ENCODE measurements at places on chromosomes 6 and 20.
A peak's percentile ranks its signal among the peaks of the same experiment; 100 is the strongest.

GRCh38 chr20:60804240-60804917 lies 447.7 kb upstream of the CDH4 start:
- DNase-seq = no peak

DNA sequence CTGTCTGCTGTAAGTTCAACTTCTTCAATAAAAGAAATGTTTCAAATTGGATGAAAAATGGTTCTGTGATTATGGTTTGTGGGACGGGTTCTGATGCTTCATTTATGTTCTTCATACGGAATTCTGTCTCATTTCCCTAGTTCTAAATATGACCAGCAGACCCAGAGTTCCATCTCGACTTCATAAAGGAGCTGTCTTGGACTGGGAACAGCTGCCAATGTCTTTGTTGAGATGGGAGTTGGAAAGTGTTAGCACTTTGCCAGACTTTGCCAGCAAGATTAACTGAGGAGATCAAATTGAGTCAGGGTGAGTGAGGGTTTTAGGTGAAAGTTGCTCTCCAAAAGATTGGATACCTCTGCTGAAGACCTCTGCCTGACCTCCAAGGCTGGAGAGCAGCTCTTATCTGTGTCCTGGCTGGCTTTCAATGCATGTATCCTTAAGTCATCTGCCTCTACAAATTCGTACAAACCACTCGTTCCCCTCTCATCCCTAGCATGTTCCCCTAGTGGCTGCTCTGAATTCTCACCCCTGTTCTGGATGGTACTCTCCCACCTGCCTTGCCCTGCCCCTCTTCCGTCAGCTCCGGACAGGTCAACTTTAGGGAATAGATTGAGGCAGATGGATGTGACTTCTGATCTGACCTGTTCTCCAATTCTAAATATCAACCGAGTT lies at the start of gene EFCAB8:
Gene EFCAB8 (plus strand): TSS at position 223 of the 672 bp plus-strand sequence. CDS start 4,870 bp downstream, outside the sequence.
- no peak for DNase-seq

DNA sequence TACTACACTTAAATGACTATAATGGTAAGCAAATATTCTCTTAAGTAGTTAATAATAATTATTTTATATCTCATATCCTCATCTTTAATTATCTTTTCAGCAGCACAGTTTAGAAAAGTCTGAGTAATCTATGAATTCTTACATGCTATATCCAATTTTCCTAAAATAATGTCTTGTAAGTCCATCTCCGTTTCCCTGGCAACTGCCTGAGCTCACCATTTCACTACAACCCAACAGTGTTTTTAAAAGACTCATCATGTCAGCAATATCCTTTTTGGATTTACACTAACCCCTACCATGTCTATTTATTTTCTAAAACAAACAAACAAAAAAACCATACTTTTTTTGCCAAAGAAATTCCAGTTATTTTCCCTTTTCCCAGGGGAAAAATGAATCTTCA lies 859.6 kb downstream of the EYS start:
- DNase-seq = no peak

- DNase-seq = no peak
Observed at GRCh38 chr6:7649037-7649810, 59.2 kb downstream of the SNRNP48 start.

DNA sequence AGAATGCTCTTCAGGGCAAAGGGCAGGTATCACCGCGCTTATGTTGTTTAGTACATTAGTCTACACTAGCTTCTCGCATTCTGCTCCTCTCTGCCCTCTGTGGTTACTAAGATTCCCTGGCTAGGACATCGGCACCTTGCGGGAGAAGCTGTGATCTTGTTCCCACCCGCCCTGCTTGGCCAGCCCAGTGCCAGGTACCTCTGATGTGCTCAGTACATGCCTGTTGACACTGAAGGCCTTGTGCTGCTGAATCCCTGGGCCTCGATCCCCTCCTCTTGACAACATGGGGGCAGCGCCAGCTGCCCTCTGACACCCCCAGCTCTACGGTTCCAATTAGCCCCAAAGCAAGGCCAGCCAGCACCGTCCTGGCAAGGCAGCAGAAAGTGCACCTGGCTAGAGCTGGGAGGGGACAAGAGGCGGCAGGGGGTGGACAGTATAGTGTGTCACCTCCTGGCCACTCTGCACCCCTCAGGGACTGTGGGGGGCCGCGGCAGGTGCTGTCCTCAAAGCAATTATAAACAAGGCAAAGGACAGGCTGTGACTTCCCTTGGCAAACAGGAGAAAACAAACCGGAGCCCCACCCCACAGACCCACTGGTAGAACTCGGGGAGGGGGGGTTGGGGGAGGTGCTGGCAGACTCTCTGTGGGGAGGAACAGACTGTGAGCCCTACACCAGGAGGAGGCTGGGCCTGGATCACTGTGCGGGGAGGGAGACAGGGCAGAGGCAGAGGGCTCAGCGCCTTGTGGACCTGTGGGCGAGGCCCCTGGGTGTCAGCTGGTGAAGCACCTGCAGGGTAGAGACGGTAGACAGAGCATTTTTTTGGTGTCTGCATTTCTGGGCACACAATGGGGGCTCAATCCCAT lies 7.1 kb downstream of the TFEB start:
- peak; percentile 61 for DNase-seq

DNA sequence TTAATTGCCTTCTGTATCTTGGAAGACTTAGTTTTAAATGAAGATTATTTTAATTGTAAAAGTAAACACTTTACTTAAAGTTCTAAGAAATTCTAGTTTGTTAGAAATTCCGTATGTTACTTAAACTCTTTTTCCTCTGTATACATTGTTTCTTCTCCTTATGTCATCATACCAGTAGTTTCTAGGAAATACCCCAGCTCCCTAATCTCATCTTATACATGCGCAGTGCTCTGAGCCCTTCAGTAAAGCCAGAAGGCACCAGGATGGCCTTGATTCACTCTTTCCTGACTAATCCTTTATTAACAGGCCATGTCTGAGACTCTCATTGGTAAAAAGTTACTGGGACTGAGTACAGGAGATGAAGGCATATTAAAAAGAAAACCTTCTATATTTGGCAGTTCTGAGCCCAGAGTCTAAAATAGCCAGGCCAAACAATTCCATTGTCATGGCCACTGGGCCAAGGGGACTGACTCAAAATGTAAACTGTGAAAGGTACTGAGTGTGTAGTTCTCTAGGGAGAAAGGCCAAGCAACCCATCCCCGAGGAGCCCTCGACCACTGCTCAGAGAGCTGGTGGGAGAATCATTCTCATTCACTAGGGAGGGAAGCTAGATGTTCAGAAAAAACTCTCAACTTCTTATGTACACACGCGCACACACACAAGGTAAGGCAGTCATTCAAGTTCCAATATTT lies 25.0 kb downstream of the SLC22A1 start:
- no peak for DNase-seq

DNA sequence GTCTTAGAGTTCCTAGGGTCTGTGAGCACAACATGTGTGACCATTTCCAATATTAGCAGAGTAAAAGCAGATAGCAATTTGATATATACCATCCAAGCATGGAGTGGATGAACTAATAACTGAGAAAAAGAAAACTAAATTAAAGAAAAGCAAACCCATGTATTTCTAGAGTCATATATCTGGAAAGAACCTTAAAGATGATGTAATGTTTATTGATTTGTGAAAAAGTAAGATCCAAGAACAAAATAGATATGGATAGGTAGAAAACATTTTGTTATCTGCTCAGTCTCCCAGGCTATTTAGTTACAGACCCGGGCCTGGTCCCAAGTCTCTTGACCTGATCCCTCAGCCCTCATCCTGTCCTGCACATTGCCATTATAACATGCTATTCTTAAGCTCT lies 526.8 kb downstream of the EPM2A start:
- no peak for DNase-seq

- no peak for DNase-seq
Observed at GRCh38 chr6:141906569-141907080, 226.1 kb upstream of the GJE1 start.

GRCh38 chr6:22298475-22298890 lies 1.6 kb upstream of the PRL start:
- no peak for DNase-seq

DNA sequence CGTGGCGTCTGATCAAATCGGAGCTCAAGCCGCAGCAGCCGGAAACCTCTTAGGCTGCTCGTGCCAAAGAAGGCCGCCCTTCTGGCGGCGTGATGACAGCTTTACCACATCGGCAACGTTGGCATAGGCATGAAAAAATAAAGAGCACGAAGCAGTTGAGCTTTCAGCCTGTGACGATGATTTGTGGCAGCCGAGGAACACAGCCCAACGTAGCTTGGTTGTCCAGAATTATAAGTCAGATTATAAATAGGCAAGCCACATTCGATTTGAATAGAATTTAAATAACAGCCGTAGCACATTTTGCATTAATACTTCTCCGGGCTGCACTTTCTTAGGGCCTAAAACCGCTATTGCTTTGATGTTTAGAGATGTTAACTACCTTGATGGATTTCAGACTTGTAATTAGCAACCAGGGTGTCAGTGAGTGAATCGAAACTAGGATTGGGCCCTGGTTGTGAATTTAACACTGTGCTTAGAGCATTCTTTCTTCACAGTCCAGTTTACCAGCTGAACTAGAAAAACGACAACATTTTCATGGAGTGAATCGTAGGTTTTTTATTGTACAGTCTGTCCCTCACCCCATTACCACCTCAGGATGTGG lies 864 bp upstream of the BCLAF1 start:
- DNase-seq = peak; percentile 75

DNA sequence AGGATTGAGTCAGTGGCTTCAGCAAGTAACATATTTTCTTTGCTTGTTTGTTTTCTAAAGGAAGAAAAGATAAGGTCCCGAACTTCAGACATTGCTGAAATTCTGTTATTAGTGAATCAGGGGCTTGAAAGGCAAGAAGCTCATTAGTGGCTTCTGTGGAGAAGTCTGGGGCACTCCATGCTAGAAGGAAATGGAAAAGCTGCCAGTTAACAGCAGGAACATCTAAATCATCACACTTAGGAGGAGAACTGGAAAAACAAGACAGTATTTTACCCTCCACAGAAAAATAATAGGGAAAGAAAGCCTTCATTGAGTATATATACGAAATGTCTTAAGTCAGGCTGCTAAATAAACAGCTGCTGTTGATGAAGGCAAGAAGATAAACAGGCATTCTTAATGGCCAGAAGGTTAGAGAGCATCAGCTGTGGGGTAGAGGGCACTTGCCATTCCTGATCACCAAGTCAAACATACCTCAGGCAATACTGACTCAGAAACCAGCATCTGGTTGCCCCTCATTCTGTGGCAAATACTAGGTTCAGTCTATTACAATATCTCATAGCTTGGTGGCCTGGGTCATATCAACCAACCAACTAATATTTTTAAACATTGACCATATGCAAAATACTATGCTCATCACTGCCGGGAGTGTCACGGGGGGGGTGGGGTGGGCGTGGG lies 143.2 kb upstream of the TENT5A start:
- DNase-seq = no peak

GRCh38 chr20:21564127-21564773 lies 50.4 kb upstream of the NKX2-2 start:
- DNase-seq = peak; percentile 7

- DNase-seq = no peak
Observed at GRCh38 chr6:3721810-3722621, 29.5 kb downstream of the PXDC1 start.

DNA sequence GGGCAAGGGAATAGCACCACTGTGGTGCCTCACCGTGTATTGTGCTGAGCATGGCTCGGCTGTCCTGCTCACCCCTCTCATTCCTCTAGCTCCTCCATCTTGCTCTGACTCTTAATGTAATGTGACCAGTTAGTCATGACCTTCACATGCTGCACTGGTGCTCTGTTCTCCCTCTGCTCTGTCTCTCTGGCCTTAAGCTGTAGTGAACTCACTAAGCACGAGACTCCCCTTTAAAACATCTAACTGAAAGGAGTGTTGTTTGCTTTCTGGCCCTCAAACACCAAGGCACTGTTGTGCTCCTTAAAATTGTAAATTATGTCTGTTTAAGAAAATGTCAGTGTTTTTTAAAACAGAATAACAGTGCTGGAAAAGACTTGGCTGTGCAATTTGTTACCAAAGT lies 140.4 kb downstream of the HDGFL1 start:
- DNase-seq = no peak

DNA sequence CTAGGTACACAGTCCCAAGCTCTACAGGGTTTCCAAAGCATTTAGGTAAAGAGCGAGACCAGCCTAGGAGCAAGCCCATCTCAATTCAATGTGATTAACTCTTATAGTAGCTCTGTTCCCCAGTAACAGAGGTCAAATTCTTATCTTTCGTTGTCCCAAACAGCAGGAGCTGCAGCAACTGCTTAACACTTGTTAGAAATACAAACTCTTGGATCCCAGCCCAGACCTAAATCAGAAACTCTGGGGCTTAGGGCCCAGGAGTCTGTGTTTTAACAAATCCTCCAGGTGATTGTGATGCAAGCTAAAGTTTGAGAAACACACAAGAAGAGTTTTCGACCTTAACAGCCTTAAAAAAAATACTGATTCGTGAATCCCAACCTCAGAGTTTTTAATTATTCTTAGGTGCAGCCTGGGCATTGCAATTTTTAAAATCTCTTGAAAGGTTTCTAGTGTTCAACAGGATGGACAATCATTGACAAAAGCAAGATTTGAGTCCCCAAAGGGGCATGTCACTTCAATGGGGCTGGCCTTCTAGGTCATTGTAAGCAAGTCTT lies 127.4 kb upstream of the HCRTR2 start:
- no peak for DNase-seq

GRCh38 chr6:167778497-167779128 lies 48.1 kb upstream of the AFDN start:
- DNase-seq = no peak

DNA sequence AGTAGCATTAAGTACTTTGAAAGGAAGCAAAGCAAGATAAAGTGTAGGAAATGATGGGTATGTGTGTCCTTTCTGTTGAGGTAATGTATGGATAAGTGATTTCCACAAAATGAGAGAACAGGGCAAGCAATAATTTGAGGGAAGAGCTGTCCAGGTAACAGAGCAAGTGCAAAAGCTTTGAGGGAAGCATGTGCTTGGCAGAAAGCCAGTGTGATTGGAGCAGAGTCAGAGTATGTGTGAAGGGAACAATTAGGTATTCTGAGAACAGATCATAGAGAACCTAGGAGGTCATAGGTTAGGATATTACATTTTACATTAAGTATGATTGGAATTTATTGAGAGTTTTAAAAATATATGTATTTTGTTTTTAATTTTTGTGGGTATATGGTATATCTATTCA lies 30.2 kb upstream of the MAN1A1 start:
- DNase-seq = no peak

GRCh38 chr6:12504325-12504966 lies 212.1 kb upstream of the PHACTR1 start:
- no peak for DNase-seq

DNA sequence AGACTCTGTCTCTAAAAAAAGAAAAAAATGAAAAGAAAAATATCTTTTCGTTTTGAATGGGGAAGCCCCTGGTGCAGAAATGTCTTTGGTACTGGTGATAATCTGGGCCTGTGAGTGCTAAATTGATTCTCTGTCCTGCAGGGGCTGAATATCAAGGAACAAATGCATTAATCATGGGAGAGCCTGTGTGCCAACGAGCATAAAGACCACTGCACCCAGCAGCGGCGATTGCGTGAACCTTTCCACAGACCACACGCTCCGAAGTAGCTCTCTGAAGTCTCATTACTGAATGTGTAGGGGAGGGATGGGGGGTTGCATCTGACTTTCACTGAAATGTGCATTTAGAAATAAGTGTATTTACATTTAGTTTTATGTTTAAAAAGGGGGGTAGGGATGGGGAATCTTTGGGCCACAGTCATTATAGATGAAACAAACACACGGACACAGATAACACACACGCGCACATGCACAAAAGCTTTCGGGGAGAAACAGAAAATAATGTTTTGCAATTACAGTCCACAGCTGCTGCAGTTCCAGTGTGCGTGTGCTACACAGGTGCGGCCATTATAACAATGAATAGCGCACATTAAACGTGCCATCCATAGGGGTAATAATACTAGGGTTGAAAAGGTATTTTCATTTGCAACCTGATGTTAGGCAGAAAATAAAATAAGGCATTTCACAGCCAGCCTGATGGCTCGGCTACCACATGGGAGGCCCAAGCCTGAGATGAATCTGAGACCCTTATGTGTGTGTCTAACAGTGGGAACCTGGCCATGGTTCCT lies 154.0 kb downstream of the MBOAT1 start:
- DNase-seq = no peak
